ENCODE measurements at places on chromosomes 12 and 14.

GRCh38 chr12:27107986-27108385, 25.6 kb upstream of the C12orf71 start:
- no peak for DNase-seq

GRCh38 chr12:123923038-123923437, 49.6 kb downstream of the CCDC92 start:
- no peak for DNase-seq

DNA sequence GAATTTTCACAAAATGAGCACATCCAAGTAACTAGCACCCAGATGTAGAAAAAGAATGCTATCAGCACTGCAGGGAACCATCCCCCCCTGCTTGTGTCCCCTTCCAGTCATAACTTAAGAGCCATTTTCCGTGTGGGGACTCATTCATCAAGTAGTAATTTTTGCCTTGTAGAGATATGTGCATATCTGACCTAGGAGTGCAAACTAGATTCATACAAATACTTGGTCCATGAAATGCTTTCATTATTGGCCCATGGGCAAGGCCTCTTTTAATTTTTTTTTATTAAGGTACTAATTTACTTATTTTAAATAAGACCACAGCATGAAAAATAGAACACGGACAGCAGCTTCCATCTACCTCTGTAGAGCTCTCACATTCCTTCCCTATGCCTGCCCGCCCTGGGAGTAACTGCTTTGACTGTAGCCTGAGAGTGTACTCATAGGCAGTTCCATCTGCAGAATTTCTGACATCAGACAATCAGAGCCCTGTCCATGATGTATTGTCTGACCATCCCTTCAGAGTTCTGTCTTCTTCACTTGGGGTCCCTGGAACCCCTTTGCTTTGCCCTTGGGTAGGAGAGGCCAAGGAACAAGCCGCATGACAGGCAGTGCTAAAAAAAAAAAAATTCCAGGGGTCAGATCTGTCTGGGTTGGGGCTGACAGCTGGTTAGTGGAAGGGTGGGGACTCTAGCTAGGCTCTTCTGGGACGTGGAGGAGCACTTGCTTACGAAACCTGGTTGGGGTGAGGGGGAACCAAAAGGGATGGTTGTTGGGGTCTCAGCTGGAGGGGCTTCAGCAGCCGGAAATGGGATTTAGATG, 131.7 kb downstream of the C12orf75 start:
- DNase-seq, result no peak

- DNase-seq, result peak; percentile 2
Measured at GRCh38 chr12:8816448-8817050, 5.9 kb upstream of the A2ML1 start.

DNA sequence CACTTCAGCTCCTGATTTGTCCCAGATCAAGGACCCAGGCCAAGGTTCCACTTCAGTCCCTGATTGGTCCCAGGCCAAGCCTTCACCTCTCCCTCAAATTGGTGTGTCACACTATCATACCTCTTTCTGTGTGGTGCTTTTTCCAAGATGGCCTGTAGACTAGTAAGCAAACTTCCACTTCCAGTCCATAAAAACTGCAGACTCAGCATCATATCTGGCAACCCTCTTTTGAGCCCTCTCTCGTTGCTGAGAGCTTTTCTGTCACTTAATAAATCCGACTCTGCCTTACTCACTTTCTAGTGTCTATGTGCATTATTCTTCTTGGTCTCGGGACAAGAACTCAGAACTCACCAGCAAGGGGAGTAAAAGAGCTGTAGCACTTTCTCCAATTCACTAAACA, 1395.1 kb downstream of the LRFN5 start:
- no peak for DNase-seq

- peak; percentile 61 for DNase-seq
Measured at GRCh38 chr14:22428700-22429291, 160.2 kb downstream of the DAD1 start.

GRCh38 chr12:121165316-121165715, 32.6 kb downstream of the P2RX7 start:
- no peak for DNase-seq

DNA sequence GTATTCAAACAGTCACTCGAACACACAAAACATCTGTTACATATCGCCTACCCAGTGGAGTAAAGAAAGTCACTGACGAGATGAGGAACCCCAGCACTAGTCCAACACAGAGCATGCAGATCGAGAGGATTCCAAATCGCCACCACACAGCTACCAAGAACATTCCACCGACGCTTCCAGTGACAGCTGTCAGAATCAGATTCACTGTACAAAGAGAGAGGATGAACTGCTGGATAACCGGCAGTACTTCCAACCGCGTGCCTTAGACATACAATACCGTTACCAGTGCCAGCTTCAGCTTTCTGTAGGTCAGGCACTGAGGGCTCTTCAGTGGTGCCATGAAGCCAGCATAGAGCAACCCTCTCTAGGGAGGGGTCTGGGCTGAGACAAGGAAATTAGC, 34.5 kb downstream of the TM7SF3 start:
- no peak for DNase-seq

DNA sequence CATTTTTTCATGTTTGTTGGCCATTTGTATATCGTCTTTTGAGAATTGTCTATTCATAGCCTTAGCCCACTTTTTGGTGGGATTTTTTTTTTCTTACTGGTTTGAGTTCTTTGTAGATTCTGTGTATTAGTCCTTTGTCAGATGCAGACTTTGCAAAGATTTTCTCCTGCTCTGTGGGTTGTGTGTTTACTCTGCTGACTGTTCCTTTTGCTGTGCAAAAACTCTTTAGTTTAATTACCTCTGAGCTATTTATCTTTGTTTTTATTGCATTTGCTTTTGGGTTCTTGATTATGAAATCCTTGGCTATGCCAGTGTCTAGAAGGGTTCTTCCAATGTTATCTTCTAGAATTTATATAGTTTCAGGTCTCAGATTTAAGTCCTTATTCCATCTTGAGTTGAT, 220.0 kb downstream of the FUT8 start:
- DNase-seq, result no peak

DNA sequence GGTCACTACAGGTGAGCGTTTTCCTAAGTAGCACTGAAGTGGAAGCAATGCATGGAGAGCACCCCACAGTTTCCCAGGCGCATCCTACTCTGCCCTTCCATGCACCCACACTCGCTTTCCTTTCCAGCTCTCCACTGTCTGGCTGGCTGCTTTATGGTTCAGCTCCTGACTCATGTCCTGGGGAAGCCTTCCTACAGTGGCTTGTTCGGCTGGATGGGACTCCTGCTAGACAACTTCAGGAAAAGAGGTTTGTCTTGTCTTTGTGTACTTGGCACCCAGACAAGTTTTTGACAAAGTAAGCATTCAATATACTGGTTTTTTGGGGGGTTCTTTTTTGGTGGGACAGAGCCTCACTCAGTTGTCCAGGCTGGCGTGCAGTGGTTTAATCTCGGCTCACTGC, 21.6 kb downstream of the PPM1H start:
- no peak for DNase-seq

GRCh38 chr12:98359856-98360255, 155.5 kb upstream of the TMPO start:
- no peak for DNase-seq

DNA sequence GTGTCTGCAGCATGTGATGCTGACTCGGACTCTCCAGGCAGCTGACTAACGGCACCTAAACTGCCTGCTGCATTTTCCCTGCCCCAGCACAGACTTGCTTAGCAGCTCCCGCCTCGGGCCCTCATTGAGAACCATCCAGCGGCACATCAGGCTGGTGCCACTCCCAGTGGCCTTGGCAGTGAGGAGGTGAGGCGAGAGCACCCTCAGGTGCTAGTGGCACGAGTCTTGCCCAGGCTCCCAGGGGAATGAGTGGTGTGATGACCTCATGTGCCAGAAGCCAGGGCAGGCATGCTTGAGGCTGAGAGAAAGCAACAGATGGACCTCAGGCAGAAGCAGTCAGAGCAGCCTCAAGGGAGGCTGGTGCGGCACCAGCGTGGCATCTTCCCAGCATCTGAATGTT, 60.2 kb downstream of the PRKCH start:
- no peak for DNase-seq

GRCh38 chr14:91419451-91419850, 1.8 kb upstream of the CCDC88C start:
- DNase-seq, result no peak

All from CD14-positive monocyte (primary cell).